Lung (tissue), 17 donors: ENCODE measurements at places on chromosomes 5 and 9. TPM values are rescaled to one million over a fixed set of nuclear protein-coding genes. Genes with fewer than 3 reads are reported as not detected.
A peak's percentile ranks its signal among the peaks of the same experiment; 100 is the strongest.

The GOLGA1 gene
- 15.2 TPM for total RNA-seq

The PCDHB10 gene
- total RNA-seq, result 1.9 TPM

The C9orf50 gene
- 0.28 TPM for total RNA-seq

The SPINK4 gene
- not detected for total RNA-seq

The PTGES gene
- 16.0 TPM for total RNA-seq

DNA sequence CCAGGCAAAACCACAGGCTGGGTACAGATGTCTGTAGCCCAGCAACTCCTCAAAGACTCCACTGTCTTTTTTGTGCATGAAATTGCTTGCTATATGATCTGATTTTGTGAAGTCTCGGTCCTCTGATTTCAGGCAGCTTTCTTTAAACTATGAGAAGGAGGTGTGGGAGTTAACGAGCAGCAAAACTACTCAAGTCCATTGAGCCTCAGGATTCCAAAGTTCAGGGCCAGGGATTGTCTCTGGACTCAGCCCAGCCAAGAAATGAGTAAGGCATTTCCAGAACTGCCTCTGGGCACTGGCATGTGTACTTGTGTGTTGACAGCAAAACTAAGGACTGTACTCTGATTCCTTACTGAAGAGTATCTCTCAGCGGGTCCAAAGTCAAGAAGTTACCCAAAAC is 53.4 kb upstream of the GLIS3 start:
- no peaks in the 10 kb centered on the region for H3K27me3 ChIP-seq
- no peak overlapping the region for H3K4me3 ChIP-seq
- no peak overlapping the region for H3K27ac ChIP-seq
- H3K36me3 ChIP-seq, result no peaks in the 10 kb centered on the region
- no peak for DNase-seq

DNA sequence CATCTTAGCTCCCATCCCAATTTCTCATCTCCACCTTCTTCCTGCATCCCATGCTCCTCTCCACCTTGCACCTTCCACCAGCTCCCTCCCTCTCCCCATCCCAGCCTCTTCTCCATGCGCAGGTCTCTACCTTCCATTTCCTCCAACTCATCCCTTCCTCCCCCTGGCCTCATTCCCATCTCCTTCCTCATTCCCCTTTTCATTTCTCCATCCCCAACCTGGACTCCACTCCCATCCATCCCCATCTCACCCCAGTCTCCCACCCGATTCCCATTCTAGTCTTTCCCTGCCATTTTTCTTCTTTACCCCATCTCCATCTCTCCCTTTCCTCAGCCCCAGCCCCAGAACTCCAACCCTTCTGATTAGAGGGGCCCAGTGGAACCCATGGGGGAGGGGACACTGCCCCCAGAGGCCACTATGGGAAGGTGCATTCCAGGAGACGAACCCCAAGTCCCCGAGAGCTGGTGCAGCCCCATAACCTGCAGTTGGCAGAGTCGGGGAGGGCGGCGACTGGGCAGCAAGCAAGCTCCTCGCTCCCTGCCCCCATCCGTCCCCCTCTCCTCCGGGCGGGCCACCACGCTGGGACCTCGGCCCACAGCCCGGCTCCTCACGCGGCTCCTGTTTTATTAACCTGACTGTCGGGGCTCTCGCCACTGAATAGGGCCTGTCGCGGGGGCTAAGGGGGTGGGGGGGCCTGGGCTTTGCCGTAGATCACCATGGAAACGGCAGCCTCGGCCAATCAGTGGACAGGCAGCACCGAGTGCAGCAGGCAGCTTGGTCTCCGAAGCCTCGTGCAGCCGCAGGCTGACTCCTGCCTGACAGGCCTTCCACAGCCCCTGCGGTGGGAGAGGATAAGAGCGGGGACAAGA is 66.7 kb downstream of the PCDH1 start:
- DNase-seq, result peak; percentile 29
- H3K4me1 ChIP-seq, result peaks cover 15% of the 10 kb centered on the region
- no peaks in the 10 kb centered on the region for H3K36me3 ChIP-seq
- no peaks in the 10 kb centered on the region for H3K27me3 ChIP-seq

DNA sequence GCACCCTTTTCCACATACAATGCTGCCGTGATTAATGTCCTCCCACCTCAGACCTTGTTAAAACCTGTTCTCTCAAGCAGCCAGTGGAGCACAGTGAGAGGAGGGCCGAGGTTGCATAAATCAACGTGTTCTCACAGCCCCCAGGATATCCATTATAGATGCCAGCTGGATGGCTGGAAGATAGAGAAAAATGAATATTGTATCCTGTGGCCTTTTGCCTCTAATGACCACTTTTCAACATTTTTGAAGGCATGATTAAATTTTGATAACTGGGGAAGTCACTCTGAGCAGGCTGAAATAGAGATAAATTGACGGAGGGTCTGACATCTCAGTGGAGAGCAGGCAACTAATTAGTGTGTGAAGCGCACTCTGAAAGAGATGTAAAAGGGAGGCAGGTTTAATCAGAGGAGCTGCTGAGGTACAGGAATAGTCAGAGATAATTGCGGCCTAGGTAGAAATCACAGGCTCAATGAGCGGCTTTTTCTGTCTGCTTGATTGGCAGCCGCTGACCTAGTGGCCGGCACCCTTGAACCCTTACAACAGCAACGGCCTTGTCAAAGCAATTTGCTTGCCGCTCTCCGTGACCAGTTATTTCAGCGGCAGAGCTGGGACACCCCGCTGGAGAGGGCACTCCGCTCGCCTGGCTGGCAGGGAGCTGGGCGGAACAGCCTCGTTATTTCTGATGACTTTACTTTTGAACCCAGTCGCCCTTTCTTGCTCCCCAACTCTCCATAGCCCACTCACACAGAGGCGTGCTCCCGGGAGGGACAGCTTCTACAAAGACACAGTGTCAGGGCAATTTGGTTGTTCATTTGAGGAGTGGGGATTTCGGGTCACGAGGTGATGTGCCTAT is 560.7 kb downstream of the PSAT1 start:
- no peaks in the 10 kb centered on the region for H3K4me1 ChIP-seq
- no peaks in the 10 kb centered on the region for H3K36me3 ChIP-seq
- no peaks in the 10 kb centered on the region for H3K27me3 ChIP-seq
- H3K4me3 ChIP-seq, result no peak overlapping the region
- DNase-seq, result no peak
- H3K27ac ChIP-seq, result no peak overlapping the region

GRCh38 chr9:129380961-129381401 is 202.9 kb upstream of the IER5L start:
- H3K4me1 ChIP-seq, result peaks cover 18% of the 10 kb centered on the region
- no peak overlapping the region for H3K27ac ChIP-seq
- H3K4me3 ChIP-seq, result no peak overlapping the region
- no peaks in the 10 kb centered on the region for H3K27me3 ChIP-seq
- no peak for DNase-seq

- no peaks in the 10 kb centered on the region for H3K27me3 ChIP-seq
- no peaks in the 10 kb centered on the region for H3K36me3 ChIP-seq
- no peak for DNase-seq
- no peak overlapping the region for H3K4me3 ChIP-seq
- H3K27ac ChIP-seq, result no peak overlapping the region
These were observed 89.5 kb upstream of the FSTL4 start for GRCh38 chr5:133701871-133702270.
